Endothelial cell of umbilical vein (primary cell): ENCODE measurements at places on chromosomes 11 and 22.

GRCh38 chr11:118238421-118238820, 13.6 kb upstream of the JAML start:
- no peak for DNase-seq

DNA sequence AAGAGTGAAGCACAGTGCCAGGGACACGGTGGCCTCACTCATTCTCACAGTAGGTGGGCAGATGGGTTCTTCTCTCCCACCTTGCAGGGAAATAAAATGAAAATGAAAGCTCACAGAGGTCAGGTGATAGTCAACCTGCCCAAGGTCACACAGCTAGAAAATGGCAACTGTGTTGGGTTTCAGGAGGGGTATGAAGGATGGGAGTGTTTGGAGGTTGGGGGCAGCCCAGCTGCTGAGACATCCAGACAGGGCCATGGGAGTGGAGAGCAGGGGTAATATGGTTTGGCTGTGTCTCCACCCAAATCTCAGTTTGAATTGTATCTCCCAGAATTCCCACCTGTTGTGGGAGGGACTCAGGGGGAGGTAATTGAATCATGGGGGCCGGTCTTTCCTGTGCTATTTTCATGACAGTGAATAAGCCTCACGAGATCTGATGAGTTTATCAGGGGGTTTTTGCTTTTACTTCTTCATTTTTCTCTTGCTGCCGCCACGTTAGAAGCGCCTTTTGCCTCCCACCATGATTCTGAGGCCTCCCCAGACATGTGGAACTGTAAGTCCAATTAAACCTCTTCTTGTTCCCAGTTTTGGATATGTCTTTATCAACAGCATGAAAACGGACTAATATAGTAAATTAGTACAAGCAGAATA, 247.0 kb downstream of the TENM4 start:
- no peak for DNase-seq

DNA sequence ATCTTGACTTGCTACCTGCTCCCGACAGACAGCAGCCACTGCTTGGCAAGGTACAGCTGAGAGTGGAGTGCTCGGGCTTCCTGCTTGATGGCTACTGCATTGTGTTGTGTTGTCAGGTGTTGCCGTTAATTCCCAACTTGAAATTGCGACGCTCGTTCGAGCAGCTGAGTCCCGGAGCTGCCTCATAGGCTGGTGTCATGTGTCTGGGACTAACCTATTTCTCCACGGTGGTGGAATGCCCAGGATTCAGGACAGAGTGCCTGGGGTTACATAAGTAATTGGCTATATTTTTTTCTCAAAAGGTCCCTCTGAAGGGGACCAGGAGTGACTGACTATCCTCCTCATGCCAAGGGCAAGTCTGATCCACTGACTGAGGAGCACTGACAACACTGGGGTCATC, 18.5 kb downstream of the COMMD9 start:
- no peak for DNase-seq

GRCh38 chr11:68213135-68213515, at the start of gene KMT5B:
KMT5B (minus strand) TSS chr11:68213296; CDS start chr11:68190076, 23,220 bp downstream.
- DNase-seq = no peak

- peak; percentile 94 for DNase-seq
Measured at GRCh38 chr11:69638941-69639681, 1.8 kb upstream of the CCND1 start.

GRCh38 chr11:73367482-73368024, 8.6 kb upstream of the RELT start:
- no peak for DNase-seq

DNA sequence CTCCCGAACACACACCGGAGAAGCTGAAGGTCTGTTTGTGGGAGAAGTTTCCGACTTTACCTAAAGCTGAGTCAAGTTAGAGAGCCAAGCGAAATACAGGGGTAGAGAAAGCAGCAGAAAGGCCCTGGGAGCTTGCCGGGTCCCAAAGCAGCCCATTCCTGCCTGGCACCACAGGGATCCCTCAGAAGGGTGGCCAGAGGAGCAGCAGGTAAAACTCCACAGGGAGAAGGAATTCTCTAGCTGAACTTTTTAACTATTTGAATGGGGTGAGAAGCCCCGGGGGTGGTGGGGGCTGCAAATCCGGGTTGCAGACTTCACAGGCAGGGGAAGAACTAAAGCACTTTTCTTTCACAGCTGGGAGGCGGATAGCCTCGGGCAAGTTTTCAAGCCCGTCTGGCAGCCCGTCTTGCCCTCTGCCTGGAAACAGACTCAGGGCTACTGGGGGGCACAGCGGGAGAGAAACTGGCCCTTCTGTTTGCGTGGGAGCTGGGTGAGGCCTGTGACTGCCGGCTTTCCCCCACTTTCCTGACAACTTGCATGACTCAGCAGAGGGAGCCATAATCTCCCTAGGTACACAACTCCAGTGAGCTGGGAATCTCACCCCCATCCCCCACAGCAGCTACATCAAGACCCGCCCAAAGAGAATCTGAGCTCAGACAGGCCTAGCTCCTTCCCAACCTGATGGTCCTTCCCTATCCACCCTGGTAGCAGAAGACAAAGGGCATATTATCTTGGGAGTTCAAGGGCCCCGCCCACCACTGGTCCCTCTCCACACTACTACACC, 311.0 kb downstream of the SBF2 start:
- no peak for DNase-seq

GRCh38 chr11:69301081-69301454, 7.1 kb downstream of the MYEOV start:
- no peak for DNase-seq

GRCh38 chr11:119363851-119364590, 17.5 kb downstream of the USP2 start:
- peak; percentile 39 for DNase-seq

DNA sequence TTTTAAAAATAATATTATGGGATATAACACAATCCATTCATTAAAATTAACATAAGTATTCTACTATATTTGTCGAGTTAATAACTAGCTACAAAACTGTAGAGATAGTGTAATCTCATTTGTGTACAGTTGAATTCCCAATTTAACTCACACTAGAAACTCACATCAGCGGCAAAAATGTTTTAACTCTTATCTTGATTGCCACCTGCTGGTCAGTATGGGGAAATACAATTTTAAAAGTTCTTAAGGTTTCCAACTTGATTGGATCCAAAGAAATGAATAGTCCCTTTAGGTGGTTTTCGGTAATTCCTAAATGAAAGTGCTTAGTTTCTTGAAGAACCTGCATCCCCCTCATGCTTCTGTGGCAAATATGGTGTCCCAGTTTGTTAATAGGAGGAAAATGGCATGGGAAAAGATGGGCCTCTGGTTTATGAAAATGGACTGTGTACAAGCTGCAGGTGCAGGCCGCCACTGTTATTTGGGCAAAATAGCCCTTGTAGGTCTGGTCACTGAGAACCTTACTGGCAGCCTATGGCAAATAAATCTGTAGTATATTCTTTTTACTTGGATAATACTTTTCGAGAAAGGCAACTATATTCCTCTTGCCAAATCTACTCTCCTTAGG, 33.7 kb upstream of the SLC17A6 start:
- DNase-seq = peak; percentile 34

DNA sequence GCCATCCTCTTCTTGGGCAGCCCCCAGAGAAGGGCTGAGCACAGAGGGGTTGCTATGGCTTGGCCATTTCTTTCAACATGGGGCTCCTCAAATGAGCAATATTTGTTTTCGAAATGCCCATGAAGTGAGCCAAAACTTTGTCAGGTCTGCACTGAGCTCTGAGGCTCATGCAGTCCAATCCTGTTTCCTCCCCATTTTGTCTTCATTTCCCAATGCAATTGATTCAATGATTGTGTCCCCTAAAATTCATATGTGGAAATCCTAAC, 60.6 kb upstream of the CD44 start:
- DNase-seq = no peak

DNA sequence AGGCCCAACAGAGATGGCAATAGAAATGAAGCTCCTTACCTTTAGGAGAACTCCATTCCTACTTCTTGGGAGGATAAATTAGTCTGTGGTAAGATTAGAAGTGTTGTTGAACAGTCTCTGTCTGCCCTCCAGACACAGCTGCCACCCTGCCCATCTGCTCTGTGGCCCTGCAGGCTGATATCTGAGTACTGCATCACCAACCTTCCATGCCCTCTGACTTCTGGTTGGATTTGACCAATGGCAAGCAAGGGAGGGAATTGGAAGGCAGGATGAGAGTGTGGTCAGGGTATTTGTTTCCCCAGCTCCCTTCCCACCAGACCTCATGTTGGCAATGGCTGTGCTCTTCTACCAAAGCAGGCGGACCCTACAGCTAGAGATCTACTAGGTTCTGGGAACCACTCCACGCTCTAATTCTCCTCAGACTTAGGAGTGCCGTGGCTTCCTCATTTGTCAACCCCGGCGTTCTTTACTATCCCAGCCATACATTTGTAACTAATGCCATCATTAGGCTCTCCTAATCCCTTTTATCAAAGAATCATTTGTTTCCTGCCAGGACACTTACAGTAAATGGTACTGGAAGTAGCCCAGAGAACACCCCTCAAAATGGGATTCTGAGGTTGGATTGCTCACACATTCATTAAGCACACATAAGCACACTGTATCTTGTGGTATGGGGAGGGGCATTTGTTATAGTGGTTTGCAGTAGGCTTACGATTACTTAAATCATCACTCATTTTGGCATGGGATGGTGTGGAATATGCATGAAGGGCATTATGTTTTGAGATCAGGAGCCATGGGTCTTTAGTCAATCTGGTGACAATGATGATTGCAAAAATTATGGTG, 35.4 kb upstream of the CD44 start:
- no peak for DNase-seq

DNA sequence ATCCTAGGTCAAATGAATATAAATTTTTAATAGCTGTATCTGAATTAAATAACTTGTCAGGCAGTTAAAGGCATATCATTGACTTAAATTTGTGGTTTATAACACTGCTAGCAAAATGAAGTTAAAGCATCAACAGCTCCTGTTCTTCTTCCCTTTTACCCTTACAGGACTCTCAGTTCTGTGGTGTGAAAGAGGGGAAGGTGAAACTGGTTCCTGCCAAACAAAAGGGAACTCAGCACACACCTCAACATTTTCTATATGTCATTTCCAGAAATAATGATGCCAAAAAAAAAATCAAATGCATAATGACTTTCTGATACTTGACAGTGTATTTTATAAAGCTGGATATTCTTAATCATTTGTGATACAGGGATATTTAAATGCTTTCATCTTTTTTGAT, 21.2 kb downstream of the ARL14EP start:
- no peak for DNase-seq

DNA sequence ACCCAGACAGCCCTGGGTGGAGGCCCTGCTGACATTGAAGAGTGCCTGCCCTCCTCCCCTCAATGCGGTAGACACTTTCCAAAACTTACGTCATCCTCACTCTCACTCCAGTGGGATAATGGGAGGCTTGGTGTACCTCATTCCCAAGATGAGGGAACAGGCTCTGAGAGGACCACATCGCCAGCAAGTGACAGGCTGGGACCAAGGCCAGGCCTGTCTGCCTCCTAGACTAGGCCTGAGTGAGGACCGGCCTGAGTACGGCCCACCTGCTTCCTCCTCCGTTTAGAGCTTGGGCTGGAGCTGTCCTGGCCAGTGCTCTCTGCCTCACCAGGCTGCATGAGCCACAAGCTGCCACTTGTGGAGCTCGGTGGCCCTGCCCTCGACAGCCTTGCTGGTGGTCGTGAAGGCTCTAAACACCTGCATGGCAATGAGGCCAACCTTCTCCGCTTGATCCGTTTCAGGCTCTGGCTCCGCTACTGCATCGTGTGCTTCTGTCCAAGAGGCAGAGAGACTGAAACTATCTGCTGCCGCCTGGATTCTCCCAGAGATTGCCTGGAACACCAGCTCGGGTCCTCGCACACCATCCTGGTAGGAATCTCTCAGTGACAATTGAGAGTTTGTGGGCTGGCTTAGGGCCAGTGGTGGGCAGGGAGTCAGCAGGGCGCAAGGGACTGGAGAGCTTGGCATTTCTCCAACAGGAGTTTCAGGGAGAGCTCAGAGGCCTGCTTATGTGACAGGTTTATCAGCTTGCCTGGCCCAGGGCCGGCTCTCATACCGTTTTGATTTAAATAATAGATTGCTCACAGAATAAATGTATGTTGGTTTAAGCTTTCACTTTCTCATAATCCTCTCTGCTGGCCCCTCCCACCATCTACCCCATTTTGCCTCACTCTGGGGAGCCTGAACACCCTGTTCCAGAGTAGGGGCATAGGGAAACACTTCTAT, 9.4 kb downstream of the LRRC75B start:
- DNase-seq = no peak

- no peak for DNase-seq
Measured at GRCh38 chr11:65972116-65972515, 10.6 kb downstream of the SART1 start.

DNA sequence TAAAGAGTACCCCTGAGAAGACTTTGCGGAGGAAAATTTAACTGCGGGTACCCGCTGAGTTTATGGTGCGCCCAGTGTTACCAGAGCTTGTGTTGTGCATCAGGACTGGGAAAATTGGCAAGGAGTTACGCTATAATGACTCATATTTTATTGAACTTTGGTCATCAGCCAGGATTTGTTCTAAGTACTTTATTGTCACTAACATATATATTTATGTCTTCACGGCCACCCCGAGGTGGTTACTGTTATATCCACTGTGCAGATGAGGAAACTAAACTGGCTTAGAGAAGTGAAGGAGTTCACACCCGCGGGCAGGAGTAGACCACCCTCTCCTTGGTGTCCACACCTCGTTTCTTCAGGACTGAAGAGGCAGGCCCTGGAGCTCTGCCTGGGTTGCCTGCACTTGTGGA, 667 bp downstream of the ACCS start:
- peak; percentile 86 for DNase-seq

DNA sequence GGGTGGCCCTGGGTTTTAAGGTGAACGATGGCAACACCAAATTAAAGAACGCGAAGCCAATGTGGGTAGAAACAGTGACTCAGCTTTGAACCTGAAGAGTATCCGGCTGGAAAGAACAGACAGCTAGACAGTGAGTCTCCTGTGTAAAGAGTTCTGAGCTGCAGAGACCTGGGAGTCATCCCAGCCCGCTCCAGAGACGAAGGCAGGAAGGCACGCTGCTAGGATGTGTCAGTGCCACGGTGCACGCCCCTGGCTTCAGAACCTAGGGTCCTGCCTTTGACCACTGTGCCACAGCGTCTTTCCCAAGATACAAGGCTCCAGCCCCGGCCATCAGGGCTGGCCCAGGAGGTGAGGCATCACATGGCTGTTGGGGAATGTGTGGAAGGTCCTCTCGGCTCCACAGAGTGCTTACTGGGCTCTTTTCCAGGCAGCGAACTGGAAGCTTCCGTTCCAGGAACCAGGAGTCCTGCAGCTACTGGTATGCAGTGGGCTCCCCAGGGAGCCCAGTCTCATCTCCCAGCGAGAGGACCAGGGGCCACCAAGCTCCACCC, 29.9 kb downstream of the LRFN4 start:
- DNase-seq = no peak
